ENCODE measurements at places on chromosomes 3 and 15. TPM values are rescaled to one million over a fixed set of nuclear protein-coding genes. Genes with fewer than 3 reads are reported as not detected.

- peak; percentile 88 for DNase-seq
These were observed 523 bp downstream of the HDAC11 start for GRCh38 chr3:13480340-13481318.

GRAMD2A gene
- polyA plus RNA-seq: not detected

LIPC gene
- 2.3 TPM for polyA plus RNA-seq

DNA sequence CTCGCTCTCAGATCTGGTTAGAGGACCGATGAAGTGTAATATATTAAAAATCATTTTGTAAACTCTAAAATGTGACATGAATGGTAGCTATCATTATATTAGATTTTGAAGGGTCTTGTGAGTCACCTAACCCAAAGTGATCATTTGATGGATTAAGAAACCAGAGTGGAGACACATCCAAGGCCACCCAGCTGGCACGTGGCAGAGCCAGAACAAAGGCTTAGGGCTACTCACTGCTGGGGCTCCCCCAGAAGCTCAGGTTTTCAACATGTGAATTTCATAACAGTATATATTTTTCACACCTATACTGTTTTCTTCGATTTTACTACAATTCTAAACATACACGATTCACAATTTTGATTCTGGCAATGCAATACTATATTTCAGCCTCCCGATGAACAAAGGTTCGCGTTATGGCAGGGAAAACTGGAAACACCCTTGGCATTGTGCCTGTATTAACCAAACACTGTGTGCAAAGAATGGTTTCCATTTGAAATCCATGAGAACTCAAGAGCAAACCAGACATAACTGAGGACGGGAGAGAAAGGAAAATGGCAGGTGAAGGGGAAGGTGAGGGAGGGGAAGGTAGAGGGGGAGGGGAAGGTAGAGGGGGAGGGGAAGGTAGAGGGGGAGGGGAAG, 88.9 kb downstream of the ADAMTS17 start:
- DNase-seq: no peak

DNA sequence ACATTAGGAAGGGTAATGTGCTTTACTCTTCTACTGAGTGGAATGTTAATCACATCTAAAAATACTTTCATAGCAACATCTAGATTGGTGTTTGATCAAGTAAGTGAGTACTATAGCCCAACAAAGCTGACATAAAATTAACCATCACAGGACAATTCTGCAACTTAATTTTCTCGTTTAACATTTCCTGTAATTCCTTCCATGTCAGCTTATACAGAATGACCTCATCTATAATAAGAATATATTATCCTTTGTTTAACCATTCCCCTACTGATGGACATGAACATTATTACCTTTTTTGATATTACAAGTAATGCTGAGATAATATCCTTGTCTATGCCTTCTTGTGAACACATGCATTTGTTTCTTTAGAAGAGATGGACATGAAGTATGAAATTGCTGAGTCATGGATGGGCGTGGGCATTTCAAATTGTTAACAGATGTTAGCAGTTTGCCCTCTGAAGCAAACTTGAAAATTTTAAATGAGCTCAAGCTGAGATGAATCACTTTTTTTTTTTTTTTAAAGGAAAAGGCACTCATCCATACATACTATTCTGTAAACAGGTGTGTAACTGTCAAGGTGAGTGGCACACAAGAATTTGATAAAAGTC, 85.1 kb downstream of the OXNAD1 start:
- no peak for DNase-seq

HDC gene
- not detected for polyA plus RNA-seq

DNA sequence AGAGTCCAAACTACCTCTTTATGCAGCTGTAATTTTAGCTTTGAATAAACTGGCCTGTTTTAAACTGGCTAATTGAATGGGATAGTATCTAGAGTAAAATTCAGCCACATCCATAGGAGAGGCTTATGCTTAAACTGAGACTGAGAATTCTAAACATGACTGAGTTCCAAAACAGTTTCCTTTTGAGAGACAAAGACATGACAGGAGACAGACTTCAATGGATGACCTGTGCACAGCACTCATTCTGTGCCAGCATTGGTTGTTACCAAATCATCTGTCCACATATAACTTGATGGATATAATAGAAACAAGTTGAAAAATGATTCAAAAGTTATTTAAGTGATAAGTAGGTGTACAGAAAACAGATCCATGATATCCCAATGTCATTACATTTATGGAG, 20.9 kb downstream of the IL12A start:
- no peak for DNase-seq

PIERCE2 gene
- 4.5 TPM for polyA plus RNA-seq

ERICH6 gene
- not detected for polyA plus RNA-seq

INKA1 gene
- polyA plus RNA-seq: 2.0 TPM
